ENCODE measurements at places on chromosomes 16 and 17.
A peak's percentile ranks its signal among the peaks of the same experiment; 100 is the strongest.

GRCh38 chr17:76672270-76672851, 28.8 kb upstream of the ST6GALNAC1 start:
- no peak for DNase-seq

DNA sequence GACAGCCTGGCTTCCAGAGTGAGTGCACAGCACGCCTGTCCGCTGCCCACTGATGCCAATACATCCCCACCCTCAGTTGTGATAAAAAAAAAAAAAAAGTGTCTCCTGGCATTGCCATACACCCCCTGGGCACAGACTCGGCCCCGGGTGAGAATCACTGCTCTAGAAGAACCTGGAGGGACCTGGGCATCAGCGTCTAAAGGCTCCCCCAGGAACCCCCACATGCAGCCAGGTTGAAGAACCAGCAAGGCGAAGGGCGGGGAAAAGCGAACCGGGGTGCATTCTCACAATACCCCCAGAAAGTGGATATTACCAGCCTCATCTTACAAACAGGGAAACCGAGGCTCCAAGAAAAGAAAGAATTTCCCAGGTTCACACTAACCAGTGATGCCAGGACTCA, 27.7 kb downstream of the TBC1D16 start:
- DNase-seq = no peak

DNA sequence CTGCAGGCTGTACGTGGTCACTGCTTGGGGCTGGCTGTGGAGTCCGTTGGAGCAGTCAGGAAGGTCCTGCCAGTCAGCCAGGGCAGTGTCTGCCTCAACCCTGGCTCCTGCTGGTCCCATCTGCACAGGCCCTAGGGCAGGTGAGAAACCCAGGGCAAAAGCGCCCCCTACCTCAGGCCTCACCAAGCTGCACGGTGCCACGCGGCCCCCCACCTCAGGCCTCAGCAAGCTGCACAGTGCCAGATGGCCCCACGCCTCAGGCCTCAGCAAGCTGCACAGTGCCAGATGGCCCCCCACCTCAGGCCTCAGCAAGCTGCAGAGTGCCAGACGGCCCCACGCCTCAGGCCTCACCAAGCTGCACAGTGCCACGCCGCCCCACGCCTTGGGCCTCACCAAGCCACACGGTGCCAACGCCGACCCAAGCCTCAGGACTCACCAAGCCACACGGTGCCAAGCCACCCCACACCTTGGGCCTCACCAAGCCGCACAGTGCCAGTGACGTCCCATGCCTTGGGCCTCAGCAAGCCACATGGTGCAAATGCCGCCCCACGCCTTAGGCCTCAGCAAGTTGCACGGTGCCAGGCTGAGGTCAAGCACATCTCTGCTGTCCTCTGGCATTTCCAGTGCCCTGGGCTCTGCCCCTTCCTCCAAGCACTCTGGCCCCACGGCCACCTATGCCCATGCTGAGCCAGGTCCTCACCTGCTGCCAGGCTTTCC, 5.5 kb downstream of the TMEM204 start:
- peak; percentile 43 for DNase-seq

DNA sequence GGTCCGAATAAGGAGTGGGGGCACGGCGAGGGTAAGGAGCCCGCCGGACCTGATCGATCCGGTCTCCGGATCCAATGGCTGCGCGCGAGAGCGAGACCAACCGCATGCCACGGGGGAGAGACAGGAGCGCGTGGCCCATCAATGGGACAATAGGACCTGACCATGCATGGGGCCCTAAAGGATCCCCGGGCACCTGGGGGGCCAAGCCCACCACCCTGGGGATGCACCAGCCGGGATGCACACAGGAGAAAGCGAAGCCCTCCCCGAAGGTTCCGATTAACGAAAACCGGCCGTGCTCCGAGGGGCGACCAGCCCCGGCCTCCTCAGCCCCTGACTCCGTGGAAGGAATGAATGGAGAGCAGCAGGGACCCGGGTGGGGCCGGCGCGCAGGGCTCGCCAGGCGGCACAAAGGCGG, 525 bp downstream of the JPT1 start:
- DNase-seq = no peak

DNA sequence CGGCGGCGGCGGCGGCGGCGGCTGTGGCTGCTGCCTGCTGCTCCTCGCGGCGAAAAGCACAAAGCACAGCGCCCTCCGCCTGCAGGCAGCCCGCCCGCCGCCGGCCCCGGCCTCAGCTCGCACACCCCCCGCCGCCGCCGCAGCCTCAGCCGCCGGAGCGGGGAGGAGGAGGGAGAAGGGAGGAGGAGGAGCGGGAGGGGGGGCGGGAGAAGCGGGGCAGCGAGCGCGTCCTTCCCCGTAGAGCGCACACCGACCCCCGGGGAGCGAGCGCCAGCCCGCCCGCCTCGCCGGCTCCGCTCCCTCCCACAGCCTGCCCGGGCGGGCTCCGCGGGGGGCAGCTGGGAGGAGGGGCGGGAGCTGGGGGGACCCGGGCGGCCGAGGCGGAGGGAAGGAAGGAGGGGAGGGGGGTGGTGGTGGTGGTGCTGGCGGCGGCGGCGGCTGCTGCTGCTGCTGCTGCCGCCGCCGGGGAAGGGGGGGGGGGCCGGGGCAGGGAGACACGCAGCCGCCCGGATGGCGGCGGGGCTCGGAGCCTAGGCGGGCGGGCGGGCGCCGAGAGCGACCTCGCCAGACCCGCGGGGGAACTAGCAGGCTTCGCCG, at the start of gene UBTF:
UBTF (minus strand) TSS at position 60 of the 597 bp plus-strand sequence. CDS start 1,446 bp downstream, outside the sequence.
- DNase-seq = peak; percentile 73

GRCh38 chr17:4579678-4580077, 4.7 kb upstream of the SMTNL2 start:
- DNase-seq = no peak

DNA sequence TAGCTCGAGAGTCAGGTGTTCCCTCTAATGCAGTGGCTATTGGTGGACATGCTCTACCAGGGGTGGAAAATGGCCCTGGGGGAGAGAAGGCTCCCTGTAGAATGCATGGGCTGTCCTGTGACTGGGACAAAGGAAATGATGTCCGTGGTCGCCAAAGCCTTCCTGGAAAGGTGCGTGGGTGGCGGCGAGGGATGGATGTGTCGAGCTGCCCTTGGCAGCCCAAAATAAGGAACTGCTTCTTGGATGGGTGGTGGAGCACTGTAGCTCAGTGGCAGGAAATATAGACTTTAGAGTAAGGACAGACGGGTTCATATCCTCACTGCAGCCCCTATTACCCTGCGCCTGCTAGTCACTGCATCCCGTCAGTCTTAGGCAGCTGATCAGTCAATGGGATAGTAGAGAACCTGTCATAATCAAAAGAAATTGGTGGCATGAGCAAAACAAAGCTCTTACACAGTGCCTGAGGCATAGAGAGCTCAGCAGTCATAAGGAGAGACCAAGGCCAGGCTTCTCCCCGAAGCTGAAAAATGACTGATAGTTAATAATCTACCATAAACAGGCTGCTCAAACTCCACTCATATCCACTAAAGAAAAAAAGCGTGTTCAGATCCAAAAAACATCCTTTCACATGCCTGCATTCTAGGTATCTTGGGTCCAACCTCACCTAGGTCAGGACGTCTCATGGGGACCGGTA, 123.5 kb upstream of the PLCG2 start:
- DNase-seq = no peak

DNA sequence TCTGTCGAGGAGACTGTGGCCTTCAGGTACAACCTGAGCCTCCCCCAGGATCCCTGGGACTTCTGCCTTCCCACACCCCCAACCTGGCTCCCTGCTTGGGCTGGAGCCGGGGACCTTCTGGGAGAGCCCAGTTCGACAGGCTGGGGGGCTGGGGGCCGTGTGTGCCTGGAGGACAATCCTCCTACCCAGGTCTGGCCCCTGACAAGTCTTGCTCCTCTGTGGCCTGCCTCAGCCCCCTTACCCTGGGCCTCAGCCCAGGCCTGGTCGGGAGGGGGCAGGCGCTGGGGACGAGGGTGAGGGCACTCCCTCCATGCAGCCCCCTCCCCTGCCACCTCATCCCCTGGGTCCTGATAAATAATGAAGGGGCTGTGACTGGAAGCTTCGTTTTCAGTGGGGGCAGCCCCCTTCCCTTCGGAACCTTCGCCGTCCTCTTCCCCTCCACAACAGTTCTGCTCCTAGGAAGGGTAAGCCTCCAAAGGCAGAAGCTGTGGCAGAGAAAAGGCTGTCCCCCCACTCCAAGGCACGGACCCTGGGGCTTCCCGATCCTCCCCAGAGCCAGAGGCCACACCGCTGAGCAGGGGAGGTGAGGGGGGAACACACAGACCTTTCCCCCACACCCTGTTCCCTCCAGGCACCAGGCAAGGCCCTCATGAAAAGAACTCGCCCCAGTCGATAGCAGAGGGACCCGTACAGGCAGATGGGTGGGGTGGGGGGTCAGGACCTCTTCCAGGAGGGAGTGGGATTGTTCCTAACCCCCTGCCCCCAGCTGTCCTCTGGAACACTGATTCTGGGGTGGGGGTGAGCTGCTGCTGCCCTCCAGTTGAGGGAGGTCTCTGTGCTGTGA, 5.0 kb upstream of the BAHCC1 start:
- DNase-seq = no peak

GRCh38 chr16:57567691-57568090, 25.2 kb downstream of the ADGRG5 start:
- DNase-seq = no peak

GRCh38 chr17:9999919-10000695, 95.0 kb upstream of the RCVRN start:
- DNase-seq = no peak

GRCh38 chr17:39927929-39928857, 661 bp downstream of the LRRC3C start:
- no peak for DNase-seq

DNA sequence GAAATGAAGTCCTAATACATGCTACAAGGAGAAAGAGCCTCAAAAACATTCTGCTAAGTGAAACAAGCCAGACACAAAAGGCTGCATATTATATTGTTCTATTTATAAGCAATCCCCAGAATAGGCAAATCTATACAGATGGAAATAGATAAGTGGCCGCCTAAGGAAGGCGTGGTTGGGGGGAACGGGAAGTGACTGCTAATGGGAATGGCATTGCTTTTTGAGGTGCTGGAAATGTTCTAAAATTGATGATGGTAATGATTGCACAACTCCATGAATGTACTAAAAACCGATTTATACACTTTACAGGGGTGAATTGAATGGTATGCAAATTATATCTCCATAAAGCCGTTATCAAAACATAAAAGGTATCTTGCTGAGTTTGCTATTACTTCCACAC, 67.7 kb downstream of the GAS7 start:
- DNase-seq = no peak

DNA sequence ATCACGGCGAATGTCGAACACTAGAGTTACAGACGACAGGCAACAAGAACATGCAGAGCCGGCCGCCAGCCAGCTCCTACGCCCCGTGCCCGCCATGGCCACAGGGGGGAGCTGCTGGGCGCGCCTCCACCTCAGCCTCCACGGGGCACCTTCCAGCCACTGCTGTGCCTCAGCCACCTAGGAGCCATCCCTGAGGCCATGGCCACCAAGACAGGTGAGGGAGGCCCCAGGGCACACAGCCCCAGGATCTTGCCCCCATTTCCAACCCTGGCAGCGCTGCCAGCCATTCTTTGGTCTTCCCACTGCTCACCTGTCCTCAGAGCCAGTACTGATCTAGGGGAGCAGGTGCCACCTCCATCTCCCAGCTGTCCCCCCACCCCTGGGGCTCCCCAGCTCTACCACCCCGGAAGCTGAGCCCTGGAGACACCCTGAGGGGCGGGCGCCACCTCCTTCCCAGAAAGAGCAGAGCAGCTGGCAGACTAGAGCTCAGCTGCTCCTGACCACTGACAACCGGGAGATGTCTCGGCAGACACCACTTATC, 11.8 kb downstream of the GNPTG start:
- DNase-seq = peak; percentile 73

- DNase-seq = no peak
Observed at GRCh38 chr17:45296003-45296832, 20.6 kb downstream of the MAP3K14 start.

DNA sequence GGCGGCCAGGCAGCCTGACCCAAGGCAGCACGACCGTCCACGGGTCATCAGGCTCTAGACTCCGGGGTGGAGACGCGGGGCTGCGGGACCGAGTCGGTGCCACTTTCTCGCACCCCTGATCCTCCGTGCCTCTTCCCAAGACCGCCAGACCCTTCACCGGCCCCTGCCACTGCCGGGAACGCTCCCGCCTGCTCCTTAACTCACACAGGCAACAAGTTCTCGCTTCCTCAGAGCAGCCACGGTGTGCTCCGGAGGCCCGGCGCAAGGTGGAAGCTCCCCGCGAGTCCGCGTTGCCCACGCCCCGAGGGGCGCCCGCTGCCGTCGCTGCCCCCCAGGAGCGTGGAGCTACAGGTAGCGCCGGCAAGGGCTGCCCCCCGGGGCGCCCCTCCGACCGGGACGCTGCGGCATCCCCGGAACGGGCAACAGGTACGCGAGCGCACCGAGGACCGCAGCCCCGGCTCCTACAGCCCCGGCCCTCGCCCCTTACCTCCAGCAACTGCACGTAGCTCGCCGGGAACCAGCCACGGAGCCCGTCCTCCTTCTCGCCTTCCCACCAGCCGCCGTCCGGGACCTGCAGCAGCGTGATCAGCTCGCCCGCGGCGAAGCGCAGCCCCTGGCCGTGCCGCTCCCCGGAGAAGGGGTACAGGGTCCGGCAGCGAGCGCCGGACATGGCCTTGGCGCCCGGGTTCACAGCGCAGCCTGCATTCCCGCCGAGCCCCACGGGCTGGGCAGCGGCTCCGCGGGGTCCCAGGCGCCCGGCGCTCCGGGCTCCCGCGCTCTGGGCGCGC, 491 bp downstream of the GAS7 start:
- no peak for DNase-seq

- no peak for DNase-seq
Observed at GRCh38 chr17:78226759-78227454, 4.5 kb upstream of the TMEM235 start.

DNA sequence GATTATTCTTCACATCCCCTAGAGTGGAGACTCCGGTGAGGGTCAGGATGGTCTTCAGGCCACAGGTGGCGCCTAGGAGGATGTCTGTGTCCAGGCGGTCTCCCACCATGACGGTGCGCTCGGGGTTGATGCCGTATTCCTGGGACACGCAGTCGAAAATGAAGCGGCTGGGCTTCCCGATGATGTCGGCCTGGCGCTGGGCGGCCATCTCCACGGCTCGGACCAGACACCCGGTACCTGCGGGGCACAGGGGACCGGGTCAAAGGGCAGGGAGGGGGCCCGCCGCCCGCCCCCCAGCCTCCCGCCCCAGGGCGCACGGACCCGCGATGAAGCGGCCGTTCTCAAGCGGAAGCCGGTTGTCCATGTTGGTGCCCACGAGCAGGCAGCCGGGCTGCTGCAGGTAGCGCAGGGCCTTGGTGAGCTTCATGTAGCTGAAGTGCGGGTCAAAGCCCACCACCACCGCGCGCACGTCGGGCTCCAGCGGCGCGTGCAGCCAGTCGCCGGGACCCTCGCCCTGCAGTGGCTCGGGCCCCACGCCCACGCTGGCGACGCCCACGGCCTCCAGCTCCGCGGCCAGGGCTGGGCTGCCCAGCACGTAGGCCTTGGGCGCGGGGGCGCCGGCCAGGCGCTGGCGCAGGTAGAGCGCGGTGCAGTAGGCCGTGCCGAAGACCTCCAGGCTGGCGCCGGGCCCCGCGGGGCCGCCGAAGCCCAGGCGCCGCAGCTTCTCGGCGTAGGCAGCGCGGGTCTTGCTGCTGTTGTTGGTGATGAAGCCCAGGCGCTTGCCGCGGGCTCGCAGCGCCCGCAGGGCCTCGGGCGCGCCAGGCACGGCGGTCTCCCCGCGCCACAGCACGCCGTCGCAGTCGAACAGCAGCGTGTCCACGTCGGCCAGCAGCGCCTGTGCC, 572 bp downstream of the PGP start:
- no peak for DNase-seq

GRCh38 chr16:56246051-56246817, 54.9 kb downstream of the GNAO1 start:
- no peak for DNase-seq

GRCh38 chr16:30120340-30121105, 2.5 kb downstream of the MAPK3 start:
- no peak for DNase-seq
